Activated T-cell treated with anti-CD3 and anti-CD28 coated beads, Interleukin-2, amount 50 U/mL, for 48 hours (primary cell): ENCODE measurements at places on chromosomes 6 and 20.

DNA sequence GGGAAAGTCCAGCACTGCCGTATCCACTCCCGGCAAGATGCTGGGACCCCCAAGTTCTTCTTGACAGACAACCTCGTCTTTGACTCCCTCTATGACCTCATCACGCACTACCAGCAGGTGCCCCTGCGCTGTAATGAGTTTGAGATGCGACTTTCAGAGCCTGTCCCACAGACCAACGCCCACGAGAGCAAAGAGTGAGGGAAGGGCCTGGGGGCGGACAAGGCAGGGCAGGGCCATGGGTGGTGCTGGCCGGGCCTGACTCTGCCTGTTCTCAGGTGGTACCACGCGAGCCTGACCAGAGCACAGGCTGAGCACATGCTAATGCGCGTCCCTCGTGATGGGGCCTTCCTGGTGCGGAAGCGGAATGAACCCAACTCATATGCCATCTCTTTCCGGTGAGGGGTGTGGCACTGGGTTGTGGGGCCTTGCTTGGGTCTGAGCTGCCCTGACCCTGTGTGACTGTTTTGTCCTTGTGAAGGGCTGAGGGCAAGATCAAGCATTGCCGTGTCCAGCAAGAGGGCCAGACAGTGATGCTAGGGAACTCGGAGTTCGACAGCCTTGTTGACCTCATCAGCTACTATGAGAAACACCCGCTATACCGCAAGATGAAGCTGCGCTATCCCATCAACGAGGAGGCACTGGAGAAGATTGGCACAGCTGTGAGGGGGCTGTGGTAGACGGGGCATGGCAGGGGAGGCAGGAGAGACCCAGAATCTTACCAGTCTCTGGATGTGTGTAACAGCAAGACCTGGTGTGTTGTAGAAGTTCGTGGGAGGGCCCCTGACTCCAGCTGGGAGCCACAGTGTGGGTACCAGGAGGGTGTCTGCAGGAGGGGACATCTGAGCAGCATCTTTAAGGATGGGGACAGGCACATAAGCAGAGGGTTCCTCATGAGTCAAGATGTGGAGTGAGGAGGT, 29.1 kb downstream of the PLCG1 start:
- no peak for DNase-seq

DNA sequence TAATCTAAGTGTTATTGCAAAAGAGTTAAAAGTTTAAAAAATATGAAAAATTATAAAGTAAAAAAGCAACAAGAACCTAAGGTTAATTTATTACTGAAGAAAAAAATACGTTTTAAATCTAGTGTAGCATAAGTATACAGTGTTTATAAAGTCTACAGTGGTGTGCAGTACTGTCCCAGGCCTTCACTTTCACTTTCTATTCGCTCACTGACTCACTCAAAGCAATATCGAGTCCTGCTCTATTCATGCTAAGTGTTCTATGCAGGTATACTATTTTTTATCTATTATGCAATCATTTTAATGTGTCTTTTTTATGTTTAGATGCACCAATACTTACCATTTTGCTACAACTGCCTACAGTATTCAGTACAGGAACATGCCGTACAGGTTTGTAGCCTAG, 113.0 kb downstream of the MANEA start:
- DNase-seq: no peak

DNA sequence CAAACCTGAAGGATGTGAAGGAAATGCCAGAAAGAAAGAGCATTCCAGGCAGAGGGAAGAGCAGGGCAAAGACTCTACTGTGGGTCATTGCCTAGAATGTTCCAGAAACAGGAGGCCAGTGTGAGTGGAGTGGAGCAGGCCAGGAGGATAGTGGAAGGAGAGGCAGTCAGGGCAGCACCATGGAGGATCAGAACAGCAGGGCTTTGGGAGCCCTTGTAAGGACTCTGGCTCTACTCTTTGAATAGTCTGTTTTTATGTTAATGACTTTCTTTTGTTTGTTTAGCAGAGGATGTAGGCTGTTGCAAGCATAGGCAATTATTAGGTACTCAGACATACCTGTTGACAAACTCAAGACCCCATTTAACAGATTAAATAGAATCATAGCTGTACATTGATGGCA, 23.6 kb upstream of the FBXL4 start:
- no peak for DNase-seq

DNA sequence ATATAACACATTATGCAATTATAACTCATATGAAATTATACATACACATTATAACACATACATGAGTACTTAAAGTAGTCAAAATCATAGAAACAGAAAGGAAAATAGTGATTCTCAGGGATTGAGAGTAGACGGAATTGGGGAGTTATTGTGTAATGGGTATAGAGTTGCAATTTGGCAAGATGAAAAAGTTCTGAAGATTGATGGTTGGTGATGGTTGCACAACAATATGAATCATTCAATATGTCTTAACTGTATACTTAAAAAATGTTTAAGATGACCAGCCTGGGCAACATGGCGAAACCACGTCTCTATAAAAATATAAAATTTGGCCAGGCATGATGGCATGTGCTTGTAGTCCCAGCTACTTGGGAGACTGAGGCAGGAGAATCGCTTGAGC, 372.7 kb downstream of the CDKAL1 start:
- no peak for DNase-seq

- DNase-seq: no peak
Observed at GRCh38 chr20:3924304-3925112, 35.3 kb downstream of the PANK2 start.
